ENCODE measurements at places on chromosomes 16 and 17.

DNA sequence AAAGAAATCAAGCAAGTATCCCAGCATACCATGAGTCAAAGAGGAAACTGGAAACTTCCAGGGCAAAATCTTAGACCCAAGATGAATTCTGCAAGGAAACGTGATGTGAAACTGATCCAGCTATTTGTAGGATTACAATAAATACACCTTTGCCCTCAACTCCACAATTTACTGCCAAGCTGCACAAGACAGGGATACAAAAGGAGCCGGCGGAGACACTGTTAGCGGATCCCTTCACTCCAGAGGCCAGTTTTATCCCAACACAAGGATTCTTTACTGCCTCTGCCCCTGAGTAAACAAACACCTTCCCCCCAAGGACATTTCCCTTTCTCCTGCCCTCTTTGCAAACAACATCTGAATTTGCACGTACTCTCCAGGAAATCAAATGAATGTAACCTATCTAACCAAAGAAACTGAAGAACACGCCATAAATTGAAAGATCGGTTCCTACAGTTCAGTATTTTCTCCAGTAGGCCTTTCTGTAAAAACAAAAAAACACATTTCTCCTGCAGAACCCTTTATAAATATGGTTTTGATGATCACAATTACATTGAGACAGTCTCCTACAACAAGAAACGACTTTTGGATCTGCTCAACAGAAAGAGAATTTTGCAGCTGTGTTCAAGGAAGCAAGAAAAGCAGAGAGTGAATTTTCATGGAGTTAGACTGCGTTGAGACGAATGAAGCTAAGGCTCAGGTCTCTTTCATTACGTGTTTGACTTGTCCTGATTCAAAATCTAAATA lies 1.4 kb upstream of the CBX2 start:
- no peak for DNase-seq

DNA sequence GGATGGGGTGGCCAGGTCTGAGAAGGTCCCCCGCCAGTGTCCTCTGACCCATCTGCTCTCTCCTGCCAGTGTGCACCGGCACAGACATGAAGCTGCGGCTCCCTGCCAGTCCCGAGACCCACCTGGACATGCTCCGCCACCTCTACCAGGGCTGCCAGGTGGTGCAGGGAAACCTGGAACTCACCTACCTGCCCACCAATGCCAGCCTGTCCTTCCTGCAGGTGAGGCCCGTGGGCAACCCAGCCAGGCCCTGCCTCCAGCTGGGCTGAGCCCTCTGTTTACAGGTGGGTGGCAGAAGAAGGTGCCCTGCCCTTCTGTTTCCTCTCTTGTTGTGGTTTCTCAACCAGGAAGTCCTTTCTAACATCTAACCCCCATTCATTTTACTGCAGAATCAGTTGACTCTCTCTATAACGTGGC lies 7.1 kb downstream of the ERBB2 start:
- DNase-seq: no peak

DNA sequence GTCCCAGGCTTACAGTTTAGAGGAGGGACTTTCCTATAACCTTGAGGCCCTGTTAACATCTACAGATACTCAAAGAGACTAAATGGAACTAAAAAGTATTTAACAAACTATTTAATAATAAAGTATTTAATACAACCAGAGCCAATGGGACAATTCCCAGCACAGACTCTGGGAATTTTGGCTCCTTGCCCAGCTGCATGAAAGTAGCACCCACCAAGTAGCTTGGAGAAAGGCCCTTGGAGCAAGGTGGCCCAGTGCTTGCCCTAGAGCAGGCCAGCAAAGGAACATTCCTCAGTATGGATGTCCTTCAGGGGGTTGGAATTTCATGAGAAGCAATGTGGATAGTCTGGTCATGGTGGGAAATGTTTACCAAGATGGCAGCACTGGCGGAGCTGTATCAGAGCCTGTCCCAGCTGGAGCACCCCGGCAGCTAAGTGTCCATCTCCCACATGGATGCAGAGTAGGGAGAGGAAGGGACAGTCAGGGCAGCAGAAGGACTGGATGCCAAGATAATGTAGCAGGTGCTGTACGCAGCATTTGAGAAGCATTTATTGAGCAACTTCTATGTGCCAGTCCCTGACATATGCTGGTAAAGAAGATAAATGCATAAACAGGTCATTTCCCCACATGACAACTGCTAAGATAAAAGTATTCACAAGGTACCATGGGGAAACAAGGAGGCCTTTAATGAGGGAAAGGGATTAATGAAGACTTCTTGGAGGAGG lies 5.2 kb upstream of the SMARCD2 start:
- no peak for DNase-seq

- no peak for DNase-seq
Observed at GRCh38 chr17:40451420-40451819, 8.2 kb downstream of the IGFBP4 start.

DNA sequence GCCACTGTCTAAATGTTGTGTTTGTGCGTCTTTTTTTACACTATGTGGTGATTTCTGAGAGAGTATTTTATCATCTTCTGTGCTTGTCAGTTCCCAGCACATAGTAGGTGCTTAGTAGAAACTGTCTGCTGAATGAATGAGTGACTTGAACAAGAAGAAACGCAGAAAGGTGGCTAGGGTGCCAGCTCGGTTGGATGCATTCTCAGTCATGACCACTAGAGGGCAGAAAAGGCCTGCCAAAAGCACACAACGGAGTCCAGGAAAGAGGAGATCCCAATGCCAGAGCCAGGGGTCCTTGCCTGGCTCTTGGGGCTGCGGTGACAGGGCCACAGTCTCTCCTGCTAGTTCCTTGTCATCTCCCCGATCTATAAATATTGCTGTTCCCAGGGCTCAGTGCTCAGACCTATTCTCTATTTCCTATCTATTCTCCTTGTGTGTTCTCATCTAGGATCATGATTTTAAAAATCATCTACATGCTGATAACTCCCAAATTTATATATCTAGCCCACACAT lies 57.3 kb upstream of the CCL1 start:
- peak; percentile 81 for DNase-seq

GRCh38 chr16:66189951-66190350 lies 176.5 kb upstream of the CDH5 start:
- DNase-seq: no peak

DNA sequence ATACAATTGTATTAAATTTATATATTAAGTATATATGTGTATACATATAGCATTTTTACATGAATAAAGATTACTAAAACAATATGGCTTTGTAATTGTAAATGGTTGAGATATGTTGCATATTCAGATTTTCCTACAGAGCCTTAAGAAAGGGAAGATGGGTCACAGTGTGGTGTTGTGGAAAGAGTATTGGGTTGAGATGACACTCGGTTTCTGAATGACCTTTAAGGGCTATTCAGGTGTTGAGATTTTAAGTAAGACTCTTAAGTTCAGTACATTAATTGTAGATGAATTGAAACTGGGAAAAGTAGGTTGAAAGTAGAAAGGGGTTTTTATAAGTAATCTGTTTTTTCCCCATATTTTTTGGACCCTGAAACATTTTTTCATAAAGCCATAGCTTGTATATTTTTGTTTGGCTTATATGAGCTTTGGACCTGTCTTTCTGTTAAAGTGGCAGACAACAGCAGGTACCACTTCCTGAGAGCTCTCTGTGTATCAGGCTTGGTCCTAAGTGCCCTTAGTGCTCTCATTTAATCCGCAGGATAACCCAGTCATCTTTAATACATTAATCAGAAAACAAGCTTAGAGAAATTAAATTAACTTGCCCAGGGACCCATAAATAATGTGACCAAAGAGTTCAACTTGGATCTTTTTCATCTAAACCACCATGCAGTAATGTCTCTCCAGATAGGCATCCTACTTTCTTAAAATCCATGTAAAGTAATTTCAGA lies 48.5 kb upstream of the MRC2 start:
- DNase-seq: no peak

DNA sequence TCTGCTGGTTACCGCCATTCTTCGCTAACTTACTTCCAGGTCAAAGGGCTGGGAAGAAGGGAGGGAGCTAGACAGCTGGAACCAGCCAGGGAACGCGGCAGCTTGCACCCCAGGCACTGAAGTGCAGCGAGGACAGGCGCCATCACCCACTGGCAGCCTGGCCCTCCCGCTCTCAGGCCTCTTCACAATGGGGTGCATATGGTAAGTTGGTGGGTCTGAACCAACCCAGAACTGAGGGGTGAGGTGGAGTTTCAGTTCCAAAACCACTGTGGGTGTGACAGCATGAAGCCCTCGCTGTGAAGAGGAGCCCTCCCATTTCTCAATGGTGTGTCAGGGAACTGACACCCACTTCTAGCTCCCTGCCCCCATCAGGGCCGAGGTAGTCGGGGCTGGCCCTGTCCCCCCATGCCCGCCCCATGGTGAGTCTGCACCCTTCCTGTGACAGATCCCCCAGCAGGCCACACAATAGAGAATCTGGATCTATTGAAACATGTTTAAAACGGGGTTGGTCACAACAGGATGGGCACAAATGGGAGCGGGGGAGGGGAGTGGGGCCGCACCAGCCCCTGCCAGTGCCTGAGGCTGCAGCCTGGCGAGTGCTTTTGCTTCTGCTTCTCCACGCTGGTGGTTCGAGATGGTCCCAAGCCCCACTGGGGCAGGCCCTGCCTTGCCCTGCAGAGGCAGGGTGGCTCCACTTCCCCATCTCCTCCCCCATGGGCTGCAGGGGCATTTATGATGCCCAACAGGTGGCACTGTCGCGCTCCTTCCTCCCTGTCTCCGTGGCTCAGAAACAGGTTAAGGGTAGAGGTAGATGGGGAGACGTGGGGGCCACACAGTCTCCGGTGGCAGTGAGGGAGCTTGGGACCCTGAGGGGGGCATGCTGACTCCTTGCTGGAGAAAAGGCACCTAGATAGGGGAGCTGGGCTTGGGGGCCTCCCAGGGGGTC lies 2.3 kb downstream of the LIMD2 start:
- peak; percentile 70 for DNase-seq

GRCh38 chr17:38419508-38419981 lies 8.7 kb upstream of the ARHGAP23 start:
- no peak for DNase-seq

DNA sequence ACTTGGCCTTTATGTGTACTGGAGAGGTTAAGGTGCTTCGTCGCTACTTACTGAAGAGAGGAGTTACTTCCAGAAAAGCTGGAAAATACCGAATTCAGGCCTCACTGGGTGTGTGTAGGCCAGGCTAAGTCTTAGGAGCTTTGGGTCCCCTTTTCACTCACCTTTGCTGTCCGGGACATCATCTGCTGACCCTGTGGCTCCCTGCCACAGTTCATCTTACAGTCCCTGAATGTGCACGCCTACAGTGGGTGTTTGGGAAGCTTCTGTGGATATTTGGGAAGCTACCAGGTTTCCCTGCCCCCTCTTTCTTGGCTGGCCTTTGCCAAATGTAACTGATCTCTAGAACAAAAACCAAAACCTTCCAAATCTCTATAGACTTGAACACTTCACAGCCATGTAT lies 51.4 kb downstream of the ELAC2 start:
- no peak for DNase-seq

DNA sequence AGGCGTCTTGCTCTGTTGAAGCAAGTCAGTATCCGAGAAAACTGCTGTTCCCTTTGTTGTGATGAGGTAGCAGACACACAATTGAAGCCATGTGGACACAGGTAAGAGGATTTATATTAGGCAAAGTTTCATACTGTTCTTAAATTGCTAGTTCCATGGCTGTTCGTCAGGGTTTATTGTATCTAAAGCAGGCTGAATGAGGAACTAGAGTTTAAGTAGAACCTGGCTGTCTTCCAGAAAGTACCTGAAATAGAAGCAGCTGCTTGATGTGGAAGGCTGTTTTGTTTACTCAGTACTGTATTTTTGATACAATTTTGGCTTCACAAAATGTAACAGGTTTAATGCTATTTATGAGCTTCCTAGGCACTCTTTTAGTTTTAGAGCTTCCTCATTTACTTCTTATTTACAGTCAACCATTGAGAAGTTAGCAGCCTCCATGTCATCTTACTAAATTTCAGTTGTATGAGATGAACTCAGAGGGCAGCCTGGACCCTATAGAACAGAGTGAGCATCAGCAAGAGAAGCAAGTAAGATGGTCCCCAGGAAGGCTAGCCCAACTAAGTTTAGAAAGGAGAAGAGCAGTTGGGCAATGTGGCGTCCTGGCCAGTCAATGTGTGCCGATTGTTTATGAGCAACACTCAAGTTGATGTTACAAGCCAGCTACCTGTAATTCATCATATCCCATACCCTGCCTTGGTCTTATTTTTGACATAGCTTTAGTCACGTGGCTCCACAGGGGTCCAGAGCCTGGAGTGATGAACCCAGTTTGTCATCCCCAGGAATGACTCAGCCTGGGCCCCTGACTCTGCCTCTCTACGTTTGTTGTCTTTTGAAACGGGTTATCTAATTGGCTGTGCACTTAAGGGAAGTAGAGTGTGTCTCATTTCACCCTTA lies 9.7 kb upstream of the ARL2BP start:
- DNase-seq: no peak

- no peak for DNase-seq
Observed at GRCh38 chr16:89969741-89970410, 21.3 kb downstream of the DEF8 start.

DNA sequence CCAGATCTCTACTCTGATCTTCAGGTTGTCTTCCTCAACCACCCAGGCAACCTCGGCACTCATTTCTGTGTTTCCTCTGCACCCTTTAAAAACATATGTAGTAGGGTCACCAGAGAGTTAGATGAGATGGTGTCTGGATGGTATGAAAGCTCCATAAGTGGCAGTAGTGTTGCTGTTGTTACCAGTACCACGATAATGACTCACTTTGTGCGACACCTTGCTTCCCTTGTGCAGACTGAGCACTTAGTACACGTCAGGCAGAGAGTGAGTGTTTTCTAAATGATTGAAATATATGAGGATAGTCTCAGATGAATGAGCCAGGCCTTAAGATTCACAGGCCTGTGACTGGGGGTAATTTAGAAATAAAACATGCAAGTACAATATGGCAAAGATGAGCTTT lies 188.7 kb downstream of the MAF start:
- DNase-seq: no peak

DNA sequence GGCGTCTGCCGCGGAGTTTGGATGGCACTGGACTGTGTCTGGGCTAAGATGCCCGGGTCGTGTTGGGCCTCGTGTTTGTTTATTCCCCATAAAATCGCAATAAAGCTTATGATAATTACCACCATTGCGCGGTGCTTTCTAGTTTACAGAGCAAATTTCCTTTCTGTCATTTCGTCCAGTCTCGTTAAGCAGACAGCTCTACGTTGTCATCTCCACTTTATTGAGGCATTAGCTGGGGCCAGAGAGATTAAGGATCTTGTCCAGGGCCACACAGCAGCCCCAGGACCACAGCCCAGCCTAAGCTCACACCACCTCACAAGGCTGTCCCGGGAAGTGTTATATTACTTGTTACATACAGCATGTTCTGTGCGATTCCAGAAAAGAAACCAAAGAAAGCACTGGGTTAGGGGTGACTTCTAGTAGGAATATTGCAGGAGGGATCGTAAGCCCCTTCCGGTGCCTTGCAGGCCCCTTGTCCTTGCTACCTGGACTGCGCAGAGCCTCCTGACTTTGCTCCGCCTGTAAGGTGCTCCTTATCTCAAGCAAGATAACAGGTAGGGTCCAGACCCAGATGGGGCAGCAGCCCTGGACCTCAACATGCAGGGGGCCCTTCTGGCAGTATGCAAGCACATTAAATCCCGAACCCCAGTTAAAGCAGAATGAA lies 6.3 kb downstream of the NOS2 start:
- no peak for DNase-seq

- DNase-seq: no peak
Observed at GRCh38 chr17:45256114-45256966, 5.6 kb downstream of the SPATA32 start.

GRCh38 chr17:3843935-3844516 lies 2.0 kb downstream of the NCBP3 start:
- peak; percentile 67 for DNase-seq

- DNase-seq: no peak
Observed at GRCh38 chr16:4651827-4652226, 27.2 kb downstream of the MGRN1 start.

GRCh38 chr16:75402821-75403475 lies 30.4 kb downstream of the CFDP1 start:
- no peak for DNase-seq

- no peak for DNase-seq
Observed at GRCh38 chr16:50279504-50279865, 13.1 kb downstream of the ADCY7 start.
